ENCODE measurements at places on chromosomes 1 and 21.
A peak's percentile ranks its signal among the peaks of the same experiment; 100 is the strongest.

GRCh38 chr1:114010433-114011184 lies 31.3 kb downstream of the OLFML3 start:
- no peak for DNase-seq

- DNase-seq = no peak
These were observed 113.3 kb upstream of the PTGFR start for GRCh38 chr1:78377356-78377928.

DNA sequence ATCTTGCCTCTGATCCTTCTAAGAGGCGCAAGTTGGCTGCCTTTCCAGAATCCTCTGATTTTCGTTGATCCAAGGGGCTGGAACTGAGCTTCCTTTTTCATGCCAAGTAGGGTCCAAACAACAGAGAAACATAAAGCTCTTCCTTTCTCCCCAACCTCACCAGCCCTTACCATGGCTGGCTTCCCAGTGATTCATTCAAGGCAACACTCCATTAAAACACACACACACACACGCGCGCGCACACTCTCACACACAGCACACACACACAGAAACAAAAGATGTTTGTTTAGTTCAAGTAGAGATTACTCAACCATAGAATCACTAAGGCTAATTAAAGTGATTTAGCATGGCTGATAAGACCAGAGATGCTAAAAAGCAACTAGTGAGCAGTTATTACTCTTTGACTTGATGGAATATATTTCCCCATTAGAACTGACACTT lies 13.0 kb upstream of the GUCA2A start:
- no peak for DNase-seq

GRCh38 chr1:152111515-152111968 lies 3.7 kb downstream of the TCHH start:
- peak; percentile 10 for DNase-seq

GRCh38 chr1:1342061-1342562 lies 7.1 kb downstream of the DVL1 start:
- DNase-seq = no peak

- DNase-seq = no peak
These were observed 40.3 kb upstream of the ETV3 start for GRCh38 chr1:157178490-157178889.

- DNase-seq = no peak
These were observed 39.0 kb downstream of the TBX19 start for GRCh38 chr1:168319691-168320090.

GRCh38 chr21:43716376-43717165 lies 2.4 kb upstream of the PDXK start:
- DNase-seq = no peak

DNA sequence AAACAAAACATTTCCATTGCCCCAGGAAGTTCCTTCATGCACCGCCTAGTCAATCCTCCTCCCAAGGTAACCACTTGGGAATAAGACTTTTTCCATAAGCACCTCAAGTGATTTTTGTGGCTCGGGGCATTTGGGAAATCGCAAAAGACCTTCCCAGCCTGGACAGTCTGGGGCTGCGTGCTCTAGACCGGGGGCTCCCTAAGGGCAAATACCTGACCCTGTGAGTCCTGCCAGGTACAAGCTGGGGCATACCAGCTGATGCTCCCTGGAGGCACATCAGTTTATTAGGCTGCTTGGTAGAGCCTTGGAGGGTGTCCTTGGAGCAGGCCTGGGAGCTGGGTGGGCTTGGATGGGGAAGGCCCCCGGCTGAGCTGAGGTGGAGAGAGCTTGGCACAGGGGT lies 34.4 kb downstream of the ALPL start:
- no peak for DNase-seq

DNA sequence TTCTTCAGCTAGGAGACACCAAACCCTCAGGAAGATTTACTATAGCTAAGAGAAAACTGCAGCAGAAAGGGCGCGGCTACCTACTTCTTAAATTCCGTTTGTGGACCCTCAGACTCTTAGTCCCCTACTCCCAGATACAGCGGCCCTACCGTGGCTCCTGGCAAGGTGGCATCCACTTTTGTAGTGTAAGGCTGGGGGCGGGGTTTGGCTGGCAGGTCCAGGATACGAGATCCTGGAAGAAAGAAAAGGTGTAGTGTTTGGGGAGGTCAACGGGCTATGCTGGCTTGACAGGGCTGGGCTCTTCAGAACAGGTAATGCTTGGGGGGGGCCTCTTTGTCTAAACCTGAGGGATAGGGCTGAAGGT lies 280 bp downstream of the CREB3L4 start:
- DNase-seq = no peak

DNA sequence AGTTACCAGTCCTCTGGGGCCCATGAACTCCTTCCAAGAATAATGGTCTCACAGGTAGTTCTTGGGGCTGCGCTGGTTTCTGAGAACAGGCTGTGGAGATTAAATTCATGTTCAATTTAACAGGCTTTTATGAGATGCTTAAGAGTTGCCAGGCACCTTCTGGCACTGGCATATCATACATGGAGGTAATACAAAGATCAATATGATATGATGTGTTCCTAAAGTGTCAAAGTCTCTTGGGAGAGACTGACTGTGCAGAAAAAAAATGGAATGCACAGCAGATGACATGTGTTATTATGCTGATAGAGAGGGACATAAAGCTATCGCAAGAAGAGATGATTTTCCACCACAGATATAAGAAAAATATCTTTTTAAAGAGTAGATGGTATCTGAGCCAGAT lies 6.8 kb downstream of the CYP2J2 start:
- no peak for DNase-seq

GRCh38 chr1:74731399-74732052 lies 1.3 kb downstream of the CRYZ start:
- DNase-seq = no peak

DNA sequence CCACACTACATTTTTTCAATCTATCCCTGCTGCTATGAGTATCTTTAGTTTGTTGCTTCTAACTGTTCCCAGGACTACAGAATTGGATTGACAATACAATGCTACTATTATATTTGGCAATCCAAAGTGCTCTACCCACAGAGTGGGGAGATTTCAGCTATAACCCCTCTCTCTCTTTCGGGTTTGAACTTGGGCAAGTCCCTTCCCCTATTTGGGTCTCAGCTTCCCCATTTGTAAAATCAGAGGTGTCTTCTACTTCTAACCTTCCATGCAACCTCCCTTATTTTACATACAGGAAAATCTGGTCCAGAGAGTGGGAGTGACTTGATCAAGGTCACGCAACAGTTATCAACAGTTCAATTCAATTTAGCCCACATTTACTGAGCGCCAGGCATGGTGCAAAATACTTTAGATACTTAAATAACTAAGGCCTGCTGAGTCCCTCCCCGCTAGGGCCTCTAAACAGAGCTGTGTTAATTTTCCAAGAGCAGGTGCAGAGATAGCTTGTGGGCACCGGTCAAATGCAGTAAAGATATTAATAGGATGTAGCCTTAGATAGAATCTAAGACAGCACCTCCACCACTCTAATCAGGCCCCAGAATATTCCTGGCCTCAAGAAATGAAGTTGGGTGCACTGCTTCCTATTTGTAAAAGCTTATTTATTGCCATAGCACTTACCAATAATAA lies 9.4 kb upstream of the GPX7 start:
- no peak for DNase-seq

- DNase-seq = no peak
These were observed 51.6 kb downstream of the ZNF644 start for GRCh38 chr1:90970208-90970607.

DNA sequence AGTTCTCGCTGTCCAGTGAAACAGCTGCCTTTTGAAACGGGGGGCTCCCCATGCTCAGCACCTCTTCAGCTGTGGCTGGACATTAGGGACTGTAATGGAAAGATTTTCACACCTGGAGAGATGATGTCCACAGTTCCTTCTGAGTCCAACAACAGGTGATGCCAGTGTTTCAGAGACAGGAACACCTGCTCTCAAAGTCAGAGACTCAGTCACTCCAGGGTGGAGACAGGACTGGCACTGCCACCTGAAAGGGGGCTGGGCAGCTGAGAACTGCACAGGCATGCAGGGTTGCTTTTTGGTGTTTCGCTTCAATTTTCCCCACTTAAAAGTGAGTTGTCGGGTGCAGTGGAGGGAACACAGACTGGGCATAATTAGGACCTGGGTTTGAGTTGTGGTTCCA lies 124.8 kb downstream of the GALNT2 start:
- DNase-seq = no peak

DNA sequence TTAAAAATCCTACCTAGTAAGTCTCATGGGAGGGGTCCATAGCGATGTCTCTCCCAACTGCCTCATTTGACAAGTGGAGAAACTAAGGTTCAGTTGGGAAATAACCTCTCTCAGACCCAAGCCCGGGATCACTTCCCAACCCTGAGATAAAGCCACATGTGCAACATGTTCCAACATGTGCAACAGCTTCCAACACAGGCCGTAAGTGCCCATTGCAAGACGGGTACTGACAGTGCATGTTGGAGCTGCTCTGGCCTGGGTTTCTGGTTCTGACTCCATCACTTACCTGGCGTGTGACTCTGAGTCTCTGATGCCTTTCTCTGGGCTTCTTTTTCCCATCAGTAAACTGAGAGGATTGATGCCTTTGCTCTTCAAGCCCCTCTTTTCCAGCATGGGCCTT lies 38.0 kb upstream of the FOXO6 start:
- DNase-seq = no peak

DNA sequence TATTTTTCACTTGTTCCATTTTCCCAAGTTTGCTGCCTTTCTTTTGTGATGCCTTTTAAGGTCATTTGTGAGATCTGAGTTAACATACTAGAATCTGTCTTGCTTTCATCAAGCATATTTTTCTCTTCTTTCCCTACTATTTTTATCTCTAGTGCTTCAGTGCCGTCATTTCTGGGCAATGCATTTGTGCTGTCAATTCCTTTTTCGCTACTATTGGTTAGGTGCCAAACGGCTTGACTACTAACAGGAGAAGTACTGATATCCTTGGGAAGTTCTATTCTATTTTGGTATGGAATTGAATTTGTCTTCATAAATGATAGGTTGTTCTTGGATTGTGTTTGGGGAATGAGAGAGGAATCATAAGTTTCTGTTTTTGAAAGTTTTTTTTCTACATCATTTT lies 42.2 kb downstream of the LRRC53 start:
- no peak for DNase-seq

GRCh38 chr1:236084386-236084730 lies 19.5 kb upstream of the NID1 start:
- DNase-seq = no peak

DNA sequence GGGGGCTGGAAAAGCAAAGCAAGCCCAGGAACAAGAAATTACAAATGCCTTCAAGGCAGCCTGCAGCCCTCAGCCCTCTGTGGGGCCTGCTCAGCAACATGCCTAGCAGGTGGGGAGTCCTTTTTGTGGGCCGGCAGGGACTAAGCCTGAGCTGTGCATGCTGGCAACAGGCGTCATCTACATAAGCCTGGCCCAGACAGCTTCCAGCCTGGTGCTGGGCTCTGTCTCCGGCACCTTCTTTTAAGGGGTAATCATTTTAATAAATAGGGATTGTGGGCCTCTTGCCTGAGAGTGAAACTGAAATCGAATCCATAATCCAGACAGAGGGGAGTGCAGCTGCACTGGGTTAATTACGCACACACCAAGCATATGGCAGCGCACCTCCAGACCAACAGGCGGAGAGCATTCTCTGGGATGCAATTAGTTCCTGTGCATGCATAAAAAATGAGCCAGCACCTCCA lies 96.6 kb downstream of the DDX20 start:
- no peak for DNase-seq

- no peak for DNase-seq
These were observed 169.2 kb downstream of the ZNF281 start for GRCh38 chr1:200240656-200241055.

- DNase-seq = no peak
These were observed 338.7 kb downstream of the VAV3 start for GRCh38 chr1:107626073-107626796.

GRCh38 chr1:28602536-28603439 lies 10.7 kb downstream of the RAB42 start:
- DNase-seq = peak; percentile 44

DNA sequence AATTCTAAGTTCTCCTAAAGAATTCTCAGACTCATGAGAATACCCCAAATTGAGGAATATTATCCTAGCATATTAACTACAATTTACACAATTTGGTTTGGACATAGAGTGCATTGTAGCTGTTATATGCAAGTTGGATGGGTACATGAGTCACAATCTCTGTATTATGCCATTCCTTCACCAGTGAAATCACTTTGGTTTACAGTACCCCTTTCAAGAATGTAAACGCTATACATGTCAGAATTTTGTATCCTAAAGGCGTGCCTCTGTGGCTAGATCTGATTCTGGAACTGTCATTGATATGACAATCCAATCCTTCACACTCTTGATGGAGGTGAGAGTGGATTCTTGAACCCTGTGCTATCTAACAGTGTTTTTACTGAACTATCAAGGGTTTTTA lies 6.7 kb upstream of the IL10RB start:
- DNase-seq = no peak

- no peak for DNase-seq
These were observed 22.8 kb downstream of the RNF223 start for GRCh38 chr1:1051127-1051810.

DNA sequence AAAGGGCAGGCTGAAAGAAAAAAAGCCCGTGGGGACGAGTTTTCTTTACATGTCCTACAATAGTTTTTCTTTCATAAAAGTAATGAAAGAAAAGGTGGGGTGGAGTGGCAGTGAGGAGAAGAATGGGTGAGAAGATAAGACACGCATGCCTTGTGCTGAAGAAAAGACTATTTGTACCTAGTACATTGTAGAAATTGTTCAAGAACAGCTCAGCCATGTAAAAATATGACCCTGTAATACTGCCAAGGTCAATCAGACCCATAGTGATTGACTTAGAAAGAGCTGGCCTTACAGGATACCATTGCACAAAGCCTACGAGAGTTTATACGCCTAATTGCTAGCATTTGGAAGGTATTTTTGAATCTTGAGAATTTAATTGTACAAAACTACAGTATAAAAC lies 126.0 kb upstream of the NRIP1 start:
- no peak for DNase-seq

DNA sequence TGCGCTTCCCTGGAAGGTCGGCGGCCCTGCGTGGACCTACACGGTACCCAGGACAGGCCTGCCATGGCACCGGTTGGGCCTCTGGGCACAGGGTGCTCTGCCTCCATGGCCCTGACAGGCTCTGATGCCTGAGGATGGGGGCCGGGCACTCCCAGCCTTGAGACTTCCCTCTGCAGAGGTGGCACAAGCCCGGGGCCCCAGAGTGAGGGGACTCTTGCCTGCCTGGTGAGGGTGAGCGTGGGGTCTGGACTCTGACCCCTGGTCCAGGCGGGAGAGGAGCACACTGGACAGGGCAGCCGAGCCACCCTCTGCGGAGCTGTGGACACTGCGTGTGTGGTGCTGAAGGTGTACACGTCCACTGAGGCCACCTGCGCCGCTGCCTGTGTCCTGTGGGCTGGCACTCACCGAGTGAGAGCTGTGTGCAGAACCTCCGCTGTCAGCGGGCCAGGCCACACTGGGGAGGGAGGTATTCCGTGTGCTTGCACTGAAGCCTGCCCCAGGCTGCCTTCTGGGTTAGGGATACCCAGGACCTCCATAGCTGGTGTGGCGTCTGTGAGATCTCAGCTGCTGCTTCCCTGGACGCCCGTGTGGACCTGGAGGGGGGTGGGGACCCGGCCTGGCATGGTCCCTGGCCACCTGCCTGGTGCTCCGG lies 10.4 kb downstream of the SKI start:
- DNase-seq = no peak

- DNase-seq = no peak
These were observed 29.5 kb downstream of the TLCD4 start for GRCh38 chr1:95146637-95147036.
